ENCODE measurements at places on chromosomes 5 and 9. TPM values are rescaled to one million over a fixed set of nuclear protein-coding genes. Genes with fewer than 3 reads are reported as not detected.

ZNF658 gene
- 7.1 TPM for total RNA-seq

DMGDH gene
- 10.4 TPM for total RNA-seq

ENTPD8 gene
- 5.2 TPM for total RNA-seq

ACER2 gene
- total RNA-seq = 4.2 TPM

C8G gene
- 1.9 TPM for total RNA-seq

MYOT gene
- 0.94 TPM for total RNA-seq

ERGIC1 gene
- total RNA-seq = 183 TPM

OR1Q1 gene
- not detected for total RNA-seq

PCDHGA12 gene
- total RNA-seq = 4.0 TPM

CD74 gene
- 2,003 TPM for total RNA-seq

ST6GALNAC6 gene
- 74.6 TPM for total RNA-seq

FAT2 gene
- total RNA-seq = 0.13 TPM

ANKH gene
- 44.6 TPM for total RNA-seq

NDST1 gene
- 60.7 TPM for total RNA-seq

CDC25C gene
- total RNA-seq = 0.25 TPM

Data from kidney (tissue), 22 donors.